Stimulated activated CD8-positive, alpha-beta memory T cell treated with anti-CD3 and anti-CD28 coated beads, Interleukin-2, amount 100 ng/mL, for 48 hours (primary cell): ENCODE measurements at places on chromosomes 1 and 21.

GRCh38 chr1:153561466-153561985 lies 4.1 kb downstream of the S100A2 start:
- DNase-seq, result no peak

DNA sequence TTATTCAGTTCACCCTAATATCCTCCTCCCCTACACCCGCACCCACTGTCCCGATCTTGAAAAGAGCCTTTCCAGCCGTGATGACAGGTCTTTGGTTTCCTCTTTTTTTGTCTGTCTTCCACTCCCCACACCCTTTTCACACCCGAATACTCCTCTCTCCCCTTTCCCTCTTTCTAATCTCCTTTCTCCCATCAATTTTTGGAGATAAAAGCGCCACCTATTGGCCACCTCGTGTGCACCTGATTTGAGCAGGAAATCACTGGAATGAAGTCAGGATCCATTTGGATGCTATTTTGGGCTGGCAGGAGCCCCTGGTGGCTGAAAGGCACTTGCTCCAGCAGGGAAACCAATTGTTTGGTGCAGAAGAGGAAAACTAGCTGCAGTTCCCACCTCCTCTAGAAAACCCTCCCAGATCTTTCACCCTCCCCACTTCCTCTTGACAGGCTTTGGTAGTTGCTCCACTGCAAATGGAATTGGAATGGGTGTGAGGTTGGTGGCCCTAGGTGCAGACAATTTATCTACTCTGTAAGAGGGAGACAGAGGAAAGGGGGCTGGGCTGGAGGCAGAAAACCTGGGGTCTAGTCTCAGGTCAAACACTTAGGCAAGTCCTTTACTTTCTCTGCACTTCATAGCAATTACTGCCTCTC lies 8.4 kb downstream of the FOXE3 start:
- DNase-seq, result no peak

DNA sequence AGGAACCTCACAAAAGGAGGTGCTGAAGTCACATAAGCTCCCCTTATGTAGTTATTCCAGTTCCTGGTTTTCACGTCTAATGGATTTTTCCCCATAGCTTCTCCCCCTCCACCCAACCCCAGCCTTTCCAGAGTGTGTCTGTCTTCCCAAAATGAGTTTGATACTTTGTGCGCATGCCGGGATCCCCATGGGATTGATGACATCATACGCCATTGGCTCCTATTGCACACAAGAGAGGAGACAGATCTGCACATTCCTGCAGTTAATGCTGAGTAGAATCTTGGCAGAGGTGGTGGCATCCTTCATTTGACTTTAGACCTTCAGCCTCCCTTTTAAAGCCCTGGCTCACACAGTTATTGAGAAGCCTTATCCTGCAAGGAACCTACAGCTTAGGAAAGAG lies 71.4 kb downstream of the DDR2 start:
- DNase-seq, result no peak

DNA sequence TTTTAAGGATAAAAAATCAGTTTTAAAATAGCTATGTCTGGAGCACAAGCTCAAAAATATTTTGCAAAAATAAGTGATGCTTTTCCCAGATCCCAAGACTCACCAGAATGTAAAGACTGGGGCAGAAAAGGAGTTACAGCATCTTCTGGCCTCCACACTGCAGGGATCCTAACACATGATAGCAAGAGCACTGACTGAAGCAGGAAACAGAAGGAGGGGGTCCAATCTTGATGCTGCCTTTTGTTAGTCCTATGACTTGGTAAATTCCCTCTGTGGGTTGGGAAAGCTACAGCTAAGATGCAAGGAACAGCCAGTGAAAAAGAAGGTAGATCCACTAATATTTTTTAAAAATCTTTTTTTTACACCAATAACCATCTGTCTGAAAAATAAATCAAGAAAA lies 54.2 kb upstream of the TNR start:
- no peak for DNase-seq

DNA sequence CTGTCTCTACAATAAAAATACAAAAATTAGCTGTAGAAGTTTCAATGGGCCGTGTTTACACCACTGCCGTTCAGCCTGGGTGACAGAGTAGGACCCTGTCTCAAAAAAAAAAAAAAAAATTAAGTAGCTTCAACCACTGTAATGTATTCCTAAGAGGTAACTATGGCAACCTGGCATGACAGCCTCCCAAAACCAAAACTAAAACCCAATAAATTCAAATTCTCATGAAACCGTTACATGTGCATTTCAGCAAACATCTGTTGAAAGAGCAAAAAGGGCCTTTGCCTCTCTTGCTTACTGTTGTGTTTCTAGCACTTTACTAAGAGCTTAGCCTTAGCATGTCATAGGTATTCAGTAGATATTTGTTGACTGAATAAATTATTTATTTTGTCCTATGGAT lies 33.5 kb downstream of the ODR4 start:
- DNase-seq, result no peak

DNA sequence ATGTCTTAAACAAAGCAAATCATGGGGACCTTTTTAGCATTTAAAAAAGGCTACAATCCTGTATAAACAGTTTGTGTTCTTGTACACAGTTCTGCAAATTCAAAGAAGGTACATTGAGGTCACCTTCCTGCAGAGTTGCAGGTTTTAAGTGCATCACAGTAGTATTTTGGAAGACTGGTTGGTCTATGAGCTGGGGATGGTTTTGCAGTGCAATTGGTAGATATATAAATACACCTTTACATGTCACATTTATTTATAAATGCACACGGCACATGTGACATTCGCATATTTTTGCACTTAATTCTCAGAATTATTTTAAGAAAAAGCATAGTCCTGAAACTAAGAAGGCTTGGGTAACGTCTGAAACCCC lies 599 bp upstream of the ITPKB start:
- DNase-seq, result no peak

DNA sequence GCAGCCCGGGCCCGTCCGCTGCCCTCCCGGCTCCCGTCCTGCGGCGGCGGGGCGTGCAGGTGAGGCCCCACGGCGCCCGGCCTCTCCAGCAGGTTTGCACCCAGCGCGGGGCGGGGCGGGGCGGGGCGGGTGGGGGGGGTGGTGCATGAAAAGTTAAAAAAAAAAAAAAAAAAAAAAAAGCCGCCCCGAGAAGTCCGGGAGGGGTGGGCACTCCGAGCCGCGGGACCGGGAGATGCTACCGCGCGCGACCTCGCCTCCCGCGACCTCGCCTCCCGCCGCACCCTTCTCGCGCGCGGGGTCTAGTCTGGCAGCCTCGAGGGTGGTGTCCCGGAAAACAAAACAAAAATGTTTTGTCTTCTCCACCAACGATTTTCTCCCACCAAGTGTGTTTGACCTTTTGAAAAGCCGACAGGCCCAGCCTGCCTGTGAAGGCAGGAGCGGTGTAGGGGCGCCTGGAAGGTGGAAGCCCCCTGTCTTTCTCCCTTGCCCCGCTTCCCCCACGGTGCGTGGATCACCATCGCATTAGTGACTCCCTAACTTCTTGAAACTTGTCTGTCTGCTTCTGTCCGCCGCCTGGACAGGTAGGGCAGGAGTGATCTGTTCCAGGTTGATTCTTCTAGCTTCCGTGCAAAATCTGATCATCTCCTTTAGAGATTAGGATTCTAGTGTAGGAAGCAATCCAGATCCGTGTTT lies 569 bp downstream of the RCAN3 start:
- no peak for DNase-seq

DNA sequence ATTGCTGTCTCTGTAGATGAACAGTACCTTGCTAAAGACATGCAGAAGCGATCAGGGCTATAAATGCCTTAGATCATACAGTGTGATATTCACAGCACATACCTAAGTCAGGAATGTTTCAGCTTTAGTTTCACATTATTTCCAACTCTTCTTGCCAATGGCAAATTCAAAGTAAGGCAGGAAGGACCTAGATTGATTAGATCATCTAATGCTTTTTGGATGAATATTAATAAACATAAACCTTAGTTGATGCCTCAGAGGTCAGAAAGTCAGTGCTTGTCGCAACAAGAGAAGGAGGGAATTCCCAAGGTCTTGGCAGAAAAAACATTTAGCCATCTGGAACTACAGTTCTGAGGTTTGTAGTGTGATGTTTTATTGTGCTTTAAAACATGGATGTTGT lies 122.3 kb downstream of the TNFSF18 start:
- no peak for DNase-seq

- DNase-seq, result peak; percentile 36
Observed at GRCh38 chr1:27332536-27333281, 9.1 kb upstream of the SYTL1 start.

- DNase-seq, result no peak
Observed at GRCh38 chr21:45788637-45789506, 145.3 kb downstream of the PCBP3 start.

DNA sequence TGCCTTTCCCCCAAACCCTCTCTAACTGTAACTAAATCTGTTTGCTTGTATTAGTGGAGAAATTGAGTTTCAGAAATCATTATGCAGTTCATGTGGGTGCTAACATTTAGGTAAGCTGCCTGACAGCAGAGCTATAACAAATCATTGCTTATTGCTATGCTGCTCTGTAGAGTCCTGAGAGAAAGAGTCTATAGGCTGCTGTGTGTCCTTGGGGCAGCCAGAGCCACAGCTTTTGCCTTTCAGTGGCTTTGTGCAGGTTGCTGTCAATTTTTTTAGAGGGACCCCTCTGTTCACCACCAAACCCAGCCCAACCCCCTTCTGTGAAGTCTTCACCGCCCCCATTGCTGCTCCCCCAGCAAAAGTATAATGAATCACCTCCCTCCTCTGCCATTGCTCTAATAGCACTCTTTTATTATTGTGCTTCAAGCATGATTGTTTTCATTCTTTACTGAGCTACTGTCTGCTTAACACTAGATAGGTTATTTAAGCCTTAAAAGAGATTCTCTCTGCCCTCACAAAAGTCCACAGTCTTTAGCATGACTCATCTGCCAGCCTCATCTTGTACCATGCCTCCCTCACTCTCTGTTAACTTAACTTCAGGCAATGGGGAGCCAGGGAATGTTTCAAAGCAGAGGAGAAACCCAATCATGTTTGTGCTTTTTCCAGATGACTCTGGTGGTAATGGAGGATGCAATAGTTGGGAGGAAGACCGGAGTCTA lies 38.6 kb downstream of the DIRAS3 start:
- no peak for DNase-seq

GRCh38 chr21:16504766-16505165 lies 775.0 kb downstream of the USP25 start:
- DNase-seq, result no peak
